Memory B cell (primary cell): ENCODE measurements at places on chromosomes 7 and 10.

GRCh38 chr10:8054494-8055407 is at the start of gene GATA3:
Gene GATA3 (plus strand): TSS chr10:8054688. CDS start chr10:8055656, 968 bp downstream.
- peak within 1 kb of the TSS; percentile 63 for H3K27ac ChIP-seq
- H3K4me1 ChIP-seq = peaks cover 13% of the 10 kb centered on the region
- peaks cover 21% of the 10 kb centered on the region for H3K27me3 ChIP-seq
- H3K4me3 ChIP-seq = peak within 1 kb of the TSS; percentile 83
- DNase-seq = no peak
- H3K36me3 ChIP-seq = peaks cover 1% of the 10 kb centered on the region

DNA sequence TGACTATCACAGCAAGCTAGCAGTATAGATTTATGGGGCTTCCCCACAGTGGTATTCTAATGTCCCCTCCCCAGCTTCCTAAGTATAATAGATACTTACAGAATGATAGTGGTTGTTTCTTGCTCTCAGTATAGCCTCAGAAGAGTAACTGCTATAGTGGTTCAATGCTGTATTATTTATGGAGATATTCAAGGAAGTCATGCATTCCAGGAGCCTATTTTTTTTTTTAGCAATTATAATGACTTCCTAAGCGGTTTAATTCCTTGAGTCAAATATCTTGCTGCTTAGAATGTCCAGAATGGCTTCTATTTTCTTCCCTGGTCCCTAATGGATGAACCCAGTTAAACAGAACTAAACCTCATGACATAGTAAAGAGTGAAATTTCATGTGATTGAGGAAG is 451.5 kb upstream of the SEMA3D start:
- no peak overlapping the region for H3K4me3 ChIP-seq
- H3K4me1 ChIP-seq = no peaks in the 10 kb centered on the region
- no peaks in the 10 kb centered on the region for H3K36me3 ChIP-seq
- no peaks in the 10 kb centered on the region for H3K27me3 ChIP-seq
- no peak overlapping the region for H3K27ac ChIP-seq
- DNase-seq = no peak

DNA sequence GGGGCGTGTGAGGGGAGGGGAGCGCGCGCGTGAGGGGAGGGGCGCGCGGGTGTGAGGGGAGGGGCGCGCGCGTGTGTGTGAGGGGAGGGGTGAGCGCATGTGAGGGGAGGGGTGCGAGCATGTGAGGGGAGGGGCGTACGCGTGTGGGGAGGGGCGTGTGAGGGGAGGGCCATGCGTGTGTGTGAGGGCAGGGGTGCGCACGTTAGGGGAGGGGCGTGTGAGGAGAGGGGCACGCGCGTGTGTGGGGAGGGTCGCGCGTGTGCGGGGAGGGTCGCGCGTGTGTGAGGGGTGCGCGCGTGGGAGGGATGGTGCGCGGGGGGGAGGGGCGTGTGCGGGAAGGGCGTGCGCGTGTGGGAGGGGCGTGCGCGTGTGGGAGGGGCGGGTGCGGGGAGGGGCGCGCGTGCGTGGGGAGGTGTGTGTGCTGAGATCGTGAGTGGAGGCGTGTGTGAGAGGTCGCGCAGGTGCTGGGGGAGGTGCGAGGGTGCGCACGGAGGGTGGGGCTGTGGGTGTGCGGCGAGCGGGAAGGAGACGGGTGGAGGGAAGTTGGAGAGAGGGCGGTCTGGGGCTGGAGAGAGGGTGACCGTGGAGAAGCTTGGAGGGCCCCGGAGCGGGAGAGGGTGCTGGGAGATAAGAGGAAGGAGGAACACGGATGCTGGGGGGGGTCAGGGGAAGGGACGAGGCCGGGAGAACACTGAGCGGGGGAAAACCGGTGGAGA is 19.7 kb downstream of the MXI1 start:
- DNase-seq = peak; percentile 63
- H3K36me3 ChIP-seq = peaks cover 4% of the 10 kb centered on the region
- peaks cover 15% of the 10 kb centered on the region for H3K4me1 ChIP-seq
- H3K27me3 ChIP-seq = peaks cover 2% of the 10 kb centered on the region

DNA sequence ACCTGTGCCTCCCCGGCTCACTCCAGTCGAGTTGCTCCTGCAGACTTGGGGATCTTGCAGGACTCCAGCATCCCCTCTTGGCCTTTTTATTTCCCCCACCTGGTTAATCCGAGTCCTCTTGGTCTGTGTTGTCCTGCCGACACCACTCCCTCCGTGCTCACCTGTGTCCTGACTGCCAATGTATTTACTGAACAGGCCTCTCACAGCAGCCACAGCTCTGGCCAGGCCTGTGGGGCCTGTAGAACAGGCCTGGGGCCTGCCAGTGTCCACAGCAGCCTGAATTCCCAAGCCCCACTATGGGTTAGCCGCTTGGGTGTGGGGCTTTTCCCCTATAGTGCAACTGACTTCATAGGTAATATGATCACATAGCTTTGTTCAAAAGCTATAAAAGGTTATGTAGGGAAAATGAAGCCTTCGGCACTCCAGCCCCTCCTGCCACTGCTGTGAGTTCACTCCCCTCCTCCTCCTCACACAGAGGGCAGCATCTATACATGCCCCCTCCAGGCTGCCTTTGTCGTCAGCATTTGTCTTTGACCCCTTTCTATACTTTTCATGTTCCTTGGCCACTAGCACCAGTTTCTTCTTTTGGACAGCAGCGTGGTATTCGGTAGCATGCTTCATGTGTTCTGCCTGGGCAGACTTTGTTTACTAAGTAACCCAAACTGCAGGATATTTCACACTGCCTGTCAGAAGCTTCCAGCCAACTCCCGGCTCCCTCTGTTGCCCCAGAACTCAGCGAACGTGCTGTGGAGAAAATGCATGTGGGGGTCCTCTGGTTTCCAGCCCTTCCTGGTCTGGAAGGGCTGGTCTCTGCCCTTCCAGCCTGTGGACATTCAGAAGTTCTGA is 46.1 kb downstream of the ZNF467 start:
- no peak for DNase-seq
- no peaks in the 10 kb centered on the region for H3K27me3 ChIP-seq
- no peak overlapping the region for H3K27ac ChIP-seq
- H3K4me3 ChIP-seq = no peak overlapping the region
- H3K36me3 ChIP-seq = peaks cover 16% of the 10 kb centered on the region
- H3K4me1 ChIP-seq = no peaks in the 10 kb centered on the region

GRCh38 chr10:23280419-23281043 is 64.1 kb downstream of the C10orf67 start:
- H3K4me1 ChIP-seq = no peaks in the 10 kb centered on the region
- no peak for DNase-seq
- H3K4me3 ChIP-seq = no peak overlapping the region
- peaks cover 12% of the 10 kb centered on the region for H3K27me3 ChIP-seq

GRCh38 chr7:45884136-45884535 is 4.2 kb upstream of the IGFBP1 start:
- H3K27me3 ChIP-seq = peaks cover 23% of the 10 kb centered on the region
- H3K4me1 ChIP-seq = no peaks in the 10 kb centered on the region
- H3K4me3 ChIP-seq = no peak overlapping the region
- H3K27ac ChIP-seq = no peak overlapping the region
- H3K36me3 ChIP-seq = no peaks in the 10 kb centered on the region

DNA sequence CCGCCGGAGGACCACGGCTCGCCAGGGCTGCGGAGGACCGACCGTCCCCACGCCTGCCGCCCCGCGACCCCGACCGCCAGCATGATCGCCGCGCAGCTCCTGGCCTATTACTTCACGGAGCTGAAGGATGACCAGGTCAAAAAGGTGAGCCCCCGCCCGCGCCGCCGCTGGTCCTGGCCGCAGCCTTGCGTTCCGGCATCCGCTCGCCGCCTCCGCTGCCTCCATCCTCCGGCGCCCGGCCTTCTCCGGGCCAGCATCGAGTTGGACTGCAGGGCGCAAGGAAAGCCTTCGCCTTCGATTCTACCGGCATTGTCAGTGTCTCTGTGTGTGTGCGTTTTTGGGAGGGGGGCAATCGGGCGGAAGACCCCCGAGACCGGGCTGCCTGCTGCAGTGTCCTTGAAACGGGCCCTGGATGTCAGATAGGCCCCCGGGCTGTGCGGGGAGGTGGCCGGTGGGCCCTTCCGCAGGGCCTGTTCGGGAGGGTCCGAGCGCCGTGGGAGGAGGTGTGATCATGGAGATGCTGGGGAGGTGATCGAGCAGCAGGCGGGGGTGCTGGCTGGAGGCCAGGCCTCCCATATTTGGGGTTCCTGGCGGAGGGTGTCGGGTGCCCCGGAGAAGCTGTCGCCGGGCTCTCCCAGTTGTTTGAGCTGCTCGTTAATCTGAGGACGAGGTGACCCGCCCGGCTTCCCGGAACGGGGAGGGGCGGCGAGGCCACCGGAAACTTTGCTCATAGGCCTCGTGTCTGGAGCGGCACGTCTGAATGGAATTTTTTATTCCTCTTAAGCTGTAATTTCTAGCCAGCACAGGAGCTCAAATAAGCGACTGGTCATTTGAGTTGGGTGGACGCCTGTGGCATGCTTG is 40.8 kb downstream of the HK1 start:
- no peak for DNase-seq
- peaks cover 29% of the 10 kb centered on the region for H3K4me1 ChIP-seq
- H3K27me3 ChIP-seq = no peaks in the 10 kb centered on the region
- H3K36me3 ChIP-seq = no peaks in the 10 kb centered on the region
- peak overlapping the region; percentile 89 for H3K27ac ChIP-seq

DNA sequence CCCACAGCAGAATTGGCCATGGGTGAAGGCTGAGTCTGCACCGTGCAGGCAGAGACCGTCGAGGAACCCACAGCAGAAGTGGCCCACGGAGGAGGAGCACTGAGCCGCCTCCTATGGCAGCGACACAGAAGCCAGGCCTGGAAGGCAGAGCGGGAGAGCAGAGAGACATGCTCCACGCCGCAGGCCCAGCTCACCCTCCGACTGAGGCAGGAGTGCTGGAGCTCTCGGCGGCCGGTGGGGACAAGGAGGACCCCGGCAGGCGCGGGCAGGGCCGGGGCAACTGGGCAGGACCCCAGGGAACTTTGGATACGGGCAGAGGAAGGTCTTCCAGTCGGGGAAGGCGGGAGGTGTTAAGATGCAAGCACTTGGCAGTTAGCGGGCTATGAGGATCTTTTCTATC is 420.4 kb downstream of the DNAJB6 start:
- no peaks in the 10 kb centered on the region for H3K4me1 ChIP-seq
- H3K27me3 ChIP-seq = no peaks in the 10 kb centered on the region
- no peaks in the 10 kb centered on the region for H3K36me3 ChIP-seq
- DNase-seq = no peak

DNA sequence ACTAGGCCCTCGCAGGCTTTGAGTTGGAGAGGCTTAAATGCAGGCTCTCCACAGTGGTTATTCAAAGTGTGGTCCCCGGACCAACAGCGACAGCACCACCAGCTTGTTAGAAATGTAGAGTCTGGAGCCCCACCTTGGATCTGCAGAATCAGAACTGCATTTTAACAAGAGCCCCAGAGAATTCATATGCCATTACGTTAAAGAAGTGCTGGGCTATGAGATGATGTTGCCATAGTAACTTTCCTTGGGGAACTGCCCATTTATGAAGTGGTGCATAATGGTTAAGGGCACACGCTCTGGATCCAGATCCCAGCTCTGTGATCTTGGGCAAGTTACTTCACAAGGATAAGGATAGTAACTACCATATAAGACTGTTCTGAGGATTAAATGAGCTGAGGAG is 48.9 kb downstream of the ZCCHC24 start:
- peaks cover 3% of the 10 kb centered on the region for H3K27me3 ChIP-seq
- H3K36me3 ChIP-seq = peaks cover 2% of the 10 kb centered on the region
- no peak for DNase-seq
- no peaks in the 10 kb centered on the region for H3K4me1 ChIP-seq
- H3K4me3 ChIP-seq = no peak overlapping the region

GRCh38 chr10:14547816-14548215 is 217.1 kb upstream of the FRMD4A start:
- H3K27ac ChIP-seq = peak overlapping the region; percentile 80
- H3K4me3 ChIP-seq = no peak overlapping the region
- no peak for DNase-seq

DNA sequence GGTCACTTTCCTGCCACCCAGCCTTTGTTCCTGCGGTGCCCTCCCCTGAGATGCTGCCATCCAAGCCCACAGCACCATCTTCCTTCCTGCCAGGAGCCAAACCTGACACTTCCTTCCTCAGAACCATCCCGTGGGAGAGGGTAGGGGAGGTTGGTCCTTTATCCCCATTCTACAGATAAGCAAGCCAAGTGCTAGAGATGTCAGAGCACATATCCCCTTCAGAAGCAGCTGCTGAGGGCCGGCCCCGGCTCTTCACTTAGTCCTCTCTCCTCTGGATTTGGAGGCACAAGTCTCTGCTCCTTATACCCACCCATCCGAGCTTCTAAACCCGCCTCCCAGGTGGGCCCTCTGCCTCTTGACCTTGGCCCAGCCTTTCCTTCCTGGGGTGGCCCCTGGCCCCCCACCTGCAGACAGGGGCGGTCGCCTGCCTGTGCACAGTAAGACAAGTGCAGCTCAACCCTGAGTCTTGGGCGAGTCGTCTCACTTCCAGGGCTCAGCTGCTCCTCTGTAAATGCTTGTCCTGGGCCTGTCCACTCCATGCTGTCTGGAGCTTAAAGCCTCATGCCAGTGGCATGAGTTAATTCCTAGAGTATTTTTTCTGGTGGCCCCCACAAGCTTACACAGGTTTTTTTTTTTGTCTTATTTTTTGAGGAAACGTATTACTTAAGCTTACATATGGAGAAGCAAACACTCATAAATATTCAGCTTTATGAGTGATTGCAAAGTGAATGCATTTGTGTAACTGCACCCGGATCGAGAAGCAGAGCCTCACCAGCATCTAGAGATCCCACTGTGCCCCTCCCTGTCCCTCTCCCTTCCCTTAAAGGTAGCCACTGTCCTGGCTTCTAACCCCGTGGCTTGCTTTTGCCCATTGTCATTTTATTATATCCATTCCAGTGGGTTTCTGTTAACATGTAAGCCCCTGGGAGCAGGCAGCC is 125.1 kb downstream of the CDH23 start:
- H3K4me3 ChIP-seq = no peak overlapping the region
- no peaks in the 10 kb centered on the region for H3K4me1 ChIP-seq
- no peaks in the 10 kb centered on the region for H3K36me3 ChIP-seq
- no peak for DNase-seq
- H3K27me3 ChIP-seq = peaks cover 27% of the 10 kb centered on the region

- H3K4me3 ChIP-seq = no peak overlapping the region
- no peaks in the 10 kb centered on the region for H3K4me1 ChIP-seq
- H3K27me3 ChIP-seq = no peaks in the 10 kb centered on the region
- peaks cover 1% of the 10 kb centered on the region for H3K36me3 ChIP-seq
- no peak for DNase-seq
- H3K27ac ChIP-seq = no peak overlapping the region
Measured at GRCh38 chr10:90175161-90175681, 473.8 kb downstream of the KIF20B start.

DNA sequence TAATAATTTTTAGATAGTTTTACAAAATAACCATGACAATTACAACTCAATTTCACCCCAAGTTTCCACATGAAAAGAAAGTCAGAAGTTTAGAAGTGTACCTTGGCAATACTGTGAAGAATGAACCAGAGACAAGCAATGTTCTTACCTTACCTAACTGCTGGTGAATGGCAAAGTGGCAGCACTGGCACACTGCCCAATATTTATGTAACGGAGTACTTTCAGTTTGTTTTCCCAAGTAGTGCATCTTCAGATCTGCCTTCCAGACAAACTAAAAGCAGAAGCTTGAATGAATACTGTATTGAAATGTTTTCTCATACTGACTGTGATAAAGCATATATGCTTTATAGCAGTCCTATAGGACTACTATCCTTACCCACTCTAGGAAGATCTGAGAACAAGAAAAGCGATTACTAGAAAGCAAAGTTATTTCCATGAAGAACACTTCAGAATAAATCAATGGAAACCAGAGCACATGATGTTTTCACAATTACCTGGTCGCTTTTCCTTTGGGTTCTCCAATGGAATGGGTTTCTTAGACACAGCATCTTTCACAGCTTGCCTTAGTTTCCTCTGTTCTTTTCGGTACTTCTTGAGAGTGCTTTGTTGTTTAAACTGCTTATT is 1.5 kb downstream of the NOC3L start:
- H3K4me3 ChIP-seq = no peak overlapping the region
- peaks cover 3% of the 10 kb centered on the region for H3K27me3 ChIP-seq
- DNase-seq = no peak
- H3K4me1 ChIP-seq = peaks cover 13% of the 10 kb centered on the region
